ENCODE measurements at places on chromosomes 7 and 10.
A peak's percentile ranks its signal among the peaks of the same experiment; 100 is the strongest.

- DNase-seq: no peak
Measured at GRCh38 chr10:133180965-133181639, 21.1 kb downstream of the KNDC1 start.

- no peak for DNase-seq
Measured at GRCh38 chr10:74934100-74934812, 107.9 kb downstream of the KAT6B start.

DNA sequence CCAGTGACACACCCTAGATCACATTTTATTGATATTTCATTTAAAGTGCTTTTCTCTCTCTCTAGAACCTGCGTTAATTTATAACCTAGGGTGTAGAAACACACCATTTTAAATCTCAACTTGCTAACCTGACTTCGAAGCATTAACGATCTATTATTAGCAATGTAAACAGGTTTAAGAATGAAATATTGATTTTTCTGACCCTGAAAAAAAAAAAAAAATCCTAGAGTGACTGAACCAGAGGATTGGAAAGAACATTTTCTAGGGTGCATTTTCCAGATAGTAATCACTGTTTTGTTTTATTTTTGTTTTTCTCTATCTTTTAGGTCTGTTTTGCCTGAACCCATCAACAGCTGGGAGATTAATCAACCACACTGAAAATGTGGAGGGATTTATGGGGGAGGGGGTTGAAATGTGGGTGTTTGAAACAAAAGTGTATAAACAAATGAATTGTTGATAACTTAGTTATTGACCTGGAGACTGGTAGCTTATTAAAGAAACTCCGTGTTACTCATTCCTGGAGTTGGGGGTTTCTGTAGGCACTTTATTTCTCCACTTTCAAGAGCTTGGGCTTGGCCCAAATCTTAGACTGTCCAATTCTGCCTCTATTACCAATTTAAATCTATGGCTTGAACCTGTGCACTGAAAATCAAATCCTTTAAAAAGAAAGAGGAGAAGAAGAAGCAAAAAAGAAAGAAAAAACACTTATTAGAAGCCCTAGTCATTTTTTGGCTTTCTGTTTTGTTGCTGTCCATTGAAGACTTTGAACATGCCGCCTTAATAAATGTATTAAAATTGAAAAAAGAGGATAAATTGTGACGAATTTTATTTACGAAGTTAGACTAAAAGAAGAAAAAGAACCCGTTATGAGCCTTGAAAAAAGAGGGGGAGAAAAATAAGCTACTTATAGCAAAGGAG, 2.8 kb downstream of the HOXA2 start:
- DNase-seq: no peak

DNA sequence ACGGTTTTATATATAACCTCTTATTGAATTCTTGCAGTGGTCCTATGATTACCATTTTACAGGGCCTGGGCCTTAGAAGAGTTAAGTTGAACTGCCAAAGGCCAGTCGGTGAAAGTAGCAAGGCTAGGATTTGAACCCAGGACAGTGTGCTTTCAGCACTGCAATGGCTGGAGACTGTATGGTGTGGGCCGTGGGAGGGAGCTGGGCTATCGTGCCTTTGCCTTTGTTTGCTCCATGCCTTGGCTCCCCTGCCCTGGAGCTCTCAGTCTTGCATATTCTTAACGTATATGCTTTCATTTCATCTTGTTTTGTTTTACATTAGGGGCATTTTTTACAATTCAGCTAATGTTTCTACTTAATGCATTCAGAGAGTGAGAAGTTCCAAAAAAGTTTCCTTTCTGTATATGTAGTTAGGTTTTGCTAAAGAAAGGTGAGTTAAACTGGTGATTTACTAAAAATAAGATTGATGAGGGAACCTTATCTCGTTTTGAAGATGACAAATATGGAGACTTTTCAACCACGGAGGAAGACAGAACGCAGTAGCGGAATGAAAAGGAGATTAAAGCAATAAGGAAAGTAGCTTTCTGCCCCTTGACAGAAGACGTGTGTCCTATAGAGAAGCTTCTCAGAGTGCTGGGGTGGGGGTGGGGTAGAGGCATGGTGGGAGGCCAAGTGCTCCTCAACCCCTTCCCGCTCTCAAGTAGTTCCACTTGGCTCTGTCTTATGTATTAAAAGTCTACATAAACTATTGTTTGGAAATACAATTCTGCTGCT, 82.5 kb downstream of the RTKN2 start:
- no peak for DNase-seq

- DNase-seq: peak; percentile 52
Measured at GRCh38 chr7:131692131-131692960, 135.9 kb upstream of the PODXL start.

GRCh38 chr7:42981601-42982000, 49.4 kb downstream of the MRPL32 start:
- no peak for DNase-seq

DNA sequence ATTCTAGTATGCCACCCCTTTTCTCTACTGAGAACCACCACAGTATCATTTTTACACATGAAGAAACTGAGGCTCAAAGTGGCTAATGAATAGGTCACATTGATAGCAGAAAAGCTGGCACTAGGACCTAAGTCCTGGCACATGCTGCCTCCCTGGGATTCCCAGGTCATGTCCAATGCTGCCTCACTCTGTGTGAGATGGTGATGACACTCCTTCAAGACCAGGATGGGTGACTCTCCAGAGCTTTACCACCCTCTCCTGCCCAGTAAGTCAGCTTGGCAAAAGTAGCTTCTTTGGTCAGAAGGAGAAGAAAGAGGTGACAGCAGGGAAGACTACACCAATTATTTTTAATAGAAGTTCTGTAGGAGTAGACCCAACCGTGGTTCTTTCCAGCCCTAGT, 13.3 kb upstream of the AKR1B10 start:
- DNase-seq: no peak

DNA sequence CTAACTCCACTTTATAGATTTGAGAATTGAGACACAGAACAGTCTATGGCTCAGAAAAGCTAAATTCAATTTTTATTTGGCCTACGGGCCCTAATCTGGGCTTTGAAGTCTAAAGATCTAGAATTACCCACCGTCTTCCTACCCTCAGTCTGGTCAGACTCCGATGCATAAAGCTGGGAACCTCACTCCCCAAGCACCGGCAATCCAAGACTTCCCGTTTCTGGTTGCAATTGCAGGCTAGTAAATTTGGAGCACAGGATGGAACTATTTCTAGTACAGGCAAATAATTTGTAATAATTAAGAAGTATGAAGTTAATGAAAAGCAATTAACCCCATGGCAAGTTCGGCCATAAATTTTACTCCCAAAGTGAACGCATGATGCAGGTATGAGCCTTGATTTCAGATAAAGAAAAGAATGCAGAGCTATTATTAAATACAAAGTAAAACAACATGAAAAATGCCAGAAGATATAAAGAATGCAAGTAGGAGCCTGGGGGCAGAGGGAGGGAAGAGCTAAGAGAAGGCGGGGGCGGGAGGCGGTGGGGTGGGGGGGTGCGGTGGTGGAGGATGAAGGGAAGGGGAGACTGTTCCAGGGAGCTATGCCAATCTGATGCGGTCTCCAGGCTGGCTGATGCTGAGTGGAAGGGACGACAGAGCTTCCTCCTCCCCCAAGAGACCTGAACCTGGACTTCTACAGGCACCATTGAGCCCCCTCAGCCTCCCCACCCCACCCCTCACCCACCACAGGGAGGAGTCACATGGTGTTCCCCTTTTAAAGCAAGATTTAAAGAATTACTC, 45.1 kb downstream of the BPGM start:
- DNase-seq: no peak

DNA sequence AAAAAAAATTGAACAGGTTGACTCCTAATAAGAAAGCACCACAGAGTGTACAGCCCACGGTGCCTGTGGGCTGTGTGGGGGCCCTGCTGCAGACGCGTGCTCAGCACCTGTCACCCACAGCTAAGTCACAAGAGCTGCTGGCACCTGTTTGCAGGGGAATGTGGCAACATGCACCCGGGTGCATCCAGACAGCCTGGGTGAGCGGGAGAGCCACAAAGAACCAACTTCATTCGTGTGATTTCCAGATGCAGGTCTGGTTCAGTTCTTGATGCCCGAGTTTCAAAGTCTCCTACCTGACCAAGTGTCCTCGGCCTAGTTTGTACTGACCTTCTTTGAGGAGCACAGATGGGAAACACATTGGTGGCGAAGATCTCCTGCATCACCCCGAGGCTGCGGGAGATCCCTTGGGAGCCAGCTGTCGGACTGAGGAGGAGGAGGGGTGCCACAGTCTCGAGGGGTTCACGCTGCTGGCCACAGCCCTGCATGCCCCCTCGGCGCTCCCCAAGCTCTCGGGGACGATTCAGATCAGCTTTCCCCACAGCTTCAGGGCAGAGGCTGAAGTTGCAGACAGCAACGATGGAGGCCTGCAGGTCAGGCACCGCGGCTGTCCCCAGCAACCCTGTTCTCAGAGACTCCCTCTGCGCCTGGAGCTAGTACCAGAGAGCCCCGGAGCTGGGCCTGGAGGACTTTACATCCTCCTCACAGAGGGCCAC, 35.3 kb downstream of the AMZ1 start:
- DNase-seq: no peak

GRCh38 chr7:1758028-1758858, 88.2 kb downstream of the ELFN1 start:
- DNase-seq: no peak

DNA sequence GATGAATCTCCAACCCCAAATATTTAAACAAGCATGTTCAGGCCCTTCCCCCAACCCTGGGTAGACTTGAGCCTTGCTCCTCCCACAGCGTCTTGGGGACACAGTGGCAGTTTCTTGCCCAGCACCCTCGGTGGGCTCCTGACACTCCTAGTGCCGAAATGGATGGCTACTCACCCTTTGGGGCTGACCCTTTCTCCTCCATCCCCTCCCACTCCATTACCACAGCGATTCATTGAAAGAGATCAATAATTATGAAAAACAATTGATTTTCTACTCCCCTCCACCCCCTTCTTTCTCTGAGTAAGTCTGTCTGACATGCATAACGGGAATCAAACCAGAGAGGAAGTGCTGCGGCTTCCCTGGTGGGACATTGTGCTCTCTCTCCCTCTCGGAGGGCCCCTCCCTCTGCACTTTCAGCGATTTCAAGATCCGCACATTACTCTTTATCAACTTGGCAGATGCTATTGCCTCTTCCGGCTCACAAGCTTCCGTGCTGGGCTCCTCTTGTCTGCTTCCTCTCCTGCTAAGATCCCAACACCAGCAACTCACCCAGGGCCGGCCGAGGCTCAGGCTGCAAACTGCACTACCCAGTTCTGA, 79.0 kb upstream of the PLXNA4 start:
- DNase-seq: no peak

DNA sequence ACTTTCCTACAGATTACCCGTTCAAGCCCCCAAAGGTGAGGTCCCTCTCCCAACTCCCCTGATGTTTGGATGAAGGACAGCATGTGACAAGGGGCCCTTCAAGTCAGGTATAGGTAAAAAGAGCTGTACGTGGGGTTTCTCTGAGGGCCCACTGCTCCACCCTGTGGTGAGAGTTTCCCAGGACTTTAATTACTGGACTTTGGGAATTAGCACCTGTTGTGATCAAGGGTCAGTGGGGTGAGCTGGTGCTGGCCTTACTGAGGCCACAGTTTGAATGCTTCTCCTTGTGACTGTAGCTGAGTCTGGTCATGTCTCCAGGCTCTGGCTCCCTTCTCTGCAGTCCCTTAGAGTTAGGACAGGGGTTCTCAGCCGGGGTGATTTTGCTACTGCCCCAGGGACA, 16.8 kb downstream of the UBE2D4 start:
- DNase-seq: no peak

GRCh38 chr7:77393261-77393660, 22.9 kb downstream of the GSAP start:
- no peak for DNase-seq

DNA sequence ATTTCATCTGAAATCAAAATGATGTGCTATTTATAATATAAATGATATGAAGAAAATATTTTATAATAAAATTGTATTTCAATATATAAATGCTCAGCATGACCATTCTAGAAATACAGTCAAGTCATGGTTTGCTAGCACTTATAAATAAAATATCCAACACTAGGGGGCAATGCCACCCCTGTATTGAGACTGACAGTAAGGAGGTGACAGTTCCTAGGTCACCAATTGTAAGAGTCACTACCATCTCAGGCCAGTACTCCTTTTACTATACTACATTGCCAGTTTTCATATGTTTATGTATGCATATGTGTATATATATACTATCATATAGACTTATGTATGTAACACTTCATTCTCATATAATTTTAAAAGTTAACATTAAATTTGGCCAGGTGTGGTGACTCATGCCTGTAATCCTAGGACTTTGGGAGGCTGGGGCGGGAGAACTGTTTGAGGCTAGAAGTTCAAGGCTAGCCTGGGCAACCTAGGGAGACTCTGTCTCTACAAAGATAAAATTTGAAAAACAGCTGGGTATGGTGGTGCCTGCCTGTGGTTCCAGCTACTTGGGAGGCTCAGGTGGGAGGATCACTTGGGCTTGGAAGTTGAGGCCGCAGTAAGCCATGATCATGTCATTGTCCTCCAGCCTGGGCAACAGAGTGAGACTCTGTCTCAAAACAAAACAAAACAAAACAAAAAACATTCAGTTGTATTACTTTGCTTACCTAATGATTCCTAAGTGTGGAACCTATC, 2.4 kb upstream of the CNOT4 start:
- peak; percentile 81 for DNase-seq
